NCI-H526 (cell line): ENCODE measurements at places on chromosomes 7 and 10.

- DNase-seq, result no peak
Observed at GRCh38 chr10:114498413-114499111, 94.3 kb upstream of the AFAP1L2 start.

DNA sequence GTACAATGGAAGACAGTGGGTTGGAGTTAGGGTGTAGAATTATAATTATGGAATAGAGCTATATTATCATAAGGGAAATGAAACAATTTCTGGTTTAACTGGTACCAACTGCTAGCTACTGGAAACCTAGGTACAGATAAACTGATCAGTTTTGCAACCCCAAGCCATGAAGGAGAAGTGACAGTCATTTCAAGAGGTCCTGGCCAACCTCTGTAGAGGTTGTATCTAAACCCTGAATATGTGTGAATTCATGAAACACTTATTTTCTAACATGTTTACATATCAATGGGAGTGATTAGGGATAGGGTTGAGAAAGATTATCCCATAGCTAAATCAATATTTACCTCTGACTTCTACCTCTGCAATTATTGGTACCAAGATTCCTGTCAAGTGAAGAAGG, 29.9 kb upstream of the CC2D2B start:
- no peak for DNase-seq

GRCh38 chr10:22023508-22023907, 20.0 kb upstream of the DNAJC1 start:
- no peak for DNase-seq

GRCh38 chr10:131461093-131461492, 149.6 kb upstream of the TCERG1L start:
- DNase-seq, result no peak

GRCh38 chr7:45050198-45050597, 38.6 kb downstream of the NACAD start:
- no peak for DNase-seq

DNA sequence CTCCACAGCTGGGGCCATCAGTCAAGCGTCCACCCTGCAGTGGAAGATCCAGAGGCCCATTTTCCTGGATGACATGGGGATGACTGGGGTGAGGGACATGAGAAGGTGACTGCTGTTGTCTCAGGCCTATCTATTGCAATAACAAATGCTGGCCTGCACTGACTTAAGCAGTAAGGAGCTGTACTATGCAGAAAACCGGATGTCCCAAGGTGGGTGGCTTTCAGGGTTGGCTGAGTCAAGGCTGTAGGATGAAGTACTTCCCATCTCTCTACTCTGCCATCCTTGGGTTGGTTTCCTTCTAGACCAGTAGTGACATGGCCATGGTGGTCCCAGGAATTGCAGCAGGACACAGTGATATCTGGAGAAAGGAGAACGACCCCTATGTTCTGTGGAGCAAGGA, 48.1 kb downstream of the NEURL1 start:
- no peak for DNase-seq

GRCh38 chr7:117872561-117873309, 506 bp downstream of the CTTNBP2 start:
- no peak for DNase-seq
